ENCODE measurements at places on chromosomes 1 and 21.

DNA sequence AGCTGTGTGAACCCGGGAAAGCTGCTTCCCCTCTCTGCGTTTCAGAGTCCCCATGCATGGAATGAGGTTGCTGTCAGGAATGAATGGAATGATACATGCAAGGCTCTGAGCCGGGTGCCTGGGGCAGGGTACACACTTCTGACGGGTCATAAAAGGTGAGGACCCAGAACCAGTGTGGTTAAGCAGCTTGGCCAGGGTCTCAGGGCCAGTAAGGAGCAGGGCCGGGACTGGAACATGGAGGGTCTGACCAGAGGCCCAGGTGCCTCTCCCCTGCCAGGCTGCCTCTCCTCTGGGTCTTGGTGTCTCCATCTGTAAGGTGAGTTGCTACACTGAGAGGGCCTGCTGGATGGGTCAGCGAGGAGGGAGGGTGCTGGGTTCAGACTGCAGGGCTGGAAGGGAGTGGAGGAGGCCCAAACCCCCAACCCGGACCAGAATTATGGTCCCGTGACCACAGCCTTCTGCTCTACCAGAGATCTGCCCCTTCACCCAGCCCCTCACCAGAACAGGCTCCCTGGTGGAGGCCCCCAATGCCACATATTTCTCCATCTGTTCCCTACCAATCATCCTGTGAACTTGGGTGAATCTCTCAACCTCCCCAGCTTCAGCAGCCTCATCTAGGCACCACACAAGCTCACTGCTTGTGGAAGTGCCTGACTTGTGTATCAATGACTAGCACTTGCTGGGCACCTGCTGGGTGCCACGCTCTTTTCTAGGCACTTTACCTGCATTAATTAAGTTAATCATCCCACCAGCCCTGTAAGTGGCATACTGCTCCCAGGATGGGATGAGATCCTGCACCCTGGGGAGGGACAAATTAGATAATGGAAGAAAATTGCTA is 16.2 kb upstream of the LRP8 start:
- no peak for DNase-seq

DNA sequence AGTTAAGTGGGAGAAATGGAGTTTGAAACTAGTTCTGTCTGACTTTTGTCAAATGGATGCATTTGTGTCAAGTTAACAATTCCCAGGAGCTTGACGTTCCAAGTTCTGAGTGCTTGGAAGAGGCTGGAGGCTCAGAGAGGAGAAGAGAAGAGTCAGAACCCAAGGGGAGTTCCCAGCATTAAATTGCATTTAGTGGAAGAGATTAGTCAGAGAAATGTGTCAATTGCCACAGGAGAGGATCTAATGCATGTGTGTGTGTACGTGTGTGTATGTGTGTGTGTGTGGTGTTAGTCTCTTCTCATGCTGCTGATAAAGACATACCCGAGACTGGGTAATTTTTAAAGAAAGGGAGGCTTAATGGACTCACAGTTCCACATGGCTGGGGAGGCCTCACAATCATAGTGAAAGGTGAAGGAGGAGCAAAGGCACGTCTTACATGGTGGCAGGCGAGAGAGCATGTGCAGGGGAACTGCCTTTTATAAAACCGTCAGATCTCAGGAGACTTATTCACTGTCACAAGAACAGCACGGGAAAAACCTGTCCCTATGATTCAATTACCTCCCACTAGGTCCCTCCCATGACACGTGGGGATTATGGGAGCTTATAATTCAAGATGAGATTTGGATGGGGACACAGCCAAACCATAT is 101.5 kb upstream of the TMEM51 start:
- DNase-seq = no peak

DNA sequence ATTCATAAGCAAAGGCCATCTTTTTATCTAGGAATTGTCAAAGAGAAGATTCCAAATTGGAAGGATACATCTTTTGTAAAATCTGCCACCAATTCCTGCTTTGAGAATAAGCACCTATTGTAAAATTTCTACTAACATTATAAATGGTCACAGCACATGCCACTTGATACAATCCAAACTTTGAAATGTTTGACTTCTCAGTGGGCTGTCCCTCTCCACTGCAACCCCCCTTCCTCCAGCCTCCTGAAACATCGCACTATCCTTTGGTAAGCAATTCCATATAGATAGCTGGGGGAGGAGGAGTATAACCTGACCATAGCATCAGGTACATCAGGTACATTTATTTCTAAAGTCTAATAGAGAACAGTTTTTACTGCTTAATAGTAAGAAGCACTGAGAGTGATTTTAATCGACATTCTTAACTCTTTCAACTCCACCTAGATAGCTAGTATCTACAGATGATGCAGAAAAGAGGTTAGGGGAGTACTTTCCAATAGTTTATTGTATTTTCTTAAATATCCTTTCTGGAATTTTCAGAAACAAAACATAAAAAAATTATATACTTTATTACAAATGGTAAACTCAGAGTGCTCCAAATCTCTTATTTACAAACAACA is 2.9 kb downstream of the JUN start:
- DNase-seq = no peak

GRCh38 chr1:31626223-31627207 is 9.0 kb downstream of the HCRTR1 start:
- no peak for DNase-seq

DNA sequence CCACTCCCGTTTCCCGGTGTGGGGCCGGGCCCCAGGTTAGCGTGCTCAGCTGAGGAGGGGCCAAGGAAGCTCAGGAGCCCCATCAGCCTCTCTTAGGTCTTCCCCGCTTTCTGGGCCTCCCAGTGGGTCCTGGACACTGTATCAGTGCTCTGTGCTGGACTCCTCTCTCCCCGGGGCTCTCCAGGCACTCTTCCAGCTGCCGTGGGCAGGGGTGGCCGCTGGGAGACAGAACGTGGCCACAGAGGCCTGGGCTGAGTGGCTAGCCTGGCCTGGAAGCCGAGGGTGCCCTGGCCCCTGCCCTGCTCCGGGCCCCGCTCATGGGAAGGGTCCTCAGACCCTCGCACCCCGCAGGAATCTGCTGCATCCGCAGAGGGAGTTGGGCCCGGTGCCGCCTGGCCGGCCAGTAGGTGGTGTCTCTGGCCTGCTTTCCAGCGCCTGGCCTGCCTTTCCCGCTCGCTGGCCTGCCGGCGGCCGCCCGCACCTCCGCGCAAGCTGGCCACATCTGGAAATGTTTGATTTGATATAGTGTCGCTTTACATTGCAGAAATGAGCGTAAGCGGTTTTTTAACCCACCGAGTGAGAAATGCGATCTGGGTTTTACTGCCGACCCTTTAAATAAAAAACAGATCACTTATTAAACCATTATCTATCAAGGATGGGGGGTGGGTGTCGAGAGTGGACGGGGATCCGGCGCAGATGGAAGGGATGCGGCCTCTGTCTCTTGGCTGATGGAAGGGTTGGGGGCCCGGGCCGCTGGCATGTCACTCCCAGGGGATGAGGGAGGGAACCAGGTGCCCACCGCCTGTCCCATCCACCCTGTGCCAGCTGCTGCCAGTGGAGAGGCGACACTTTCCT is 74.4 kb upstream of the TTC34 start:
- no peak for DNase-seq

- DNase-seq = no peak
Measured at GRCh38 chr21:45042664-45043161, 31.7 kb upstream of the ADARB1 start.

DNA sequence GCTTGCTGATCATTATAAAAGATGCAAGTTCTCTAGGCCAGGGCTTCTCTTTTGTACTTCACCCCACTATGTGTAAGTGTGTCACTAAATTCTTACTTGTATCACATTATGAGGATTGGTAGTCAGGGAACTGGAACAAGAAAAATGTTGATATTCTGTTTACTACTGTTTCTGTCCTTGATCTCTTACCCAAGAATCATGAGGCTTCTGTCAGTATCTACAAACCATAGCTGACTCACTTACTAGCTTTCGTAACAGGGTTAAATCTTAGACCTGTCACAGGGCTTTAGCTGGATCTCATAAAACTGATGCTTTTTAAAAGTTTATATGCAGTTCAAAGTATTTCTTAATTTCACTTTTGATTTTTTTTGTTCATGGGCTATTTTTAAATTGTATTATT is 681.2 kb downstream of the PLPP3 start:
- peak; percentile 15 for DNase-seq

- no peak for DNase-seq
Measured at GRCh38 chr21:27772816-27773215, 805.9 kb upstream of the ADAMTS5 start.

- no peak for DNase-seq
Measured at GRCh38 chr1:23759277-23759676, 16.0 kb downstream of the ELOA start.

Measured in brain microvascular endothelial cell (primary cell).